ENCODE measurements at places on chromosomes 4 and X.

DNA sequence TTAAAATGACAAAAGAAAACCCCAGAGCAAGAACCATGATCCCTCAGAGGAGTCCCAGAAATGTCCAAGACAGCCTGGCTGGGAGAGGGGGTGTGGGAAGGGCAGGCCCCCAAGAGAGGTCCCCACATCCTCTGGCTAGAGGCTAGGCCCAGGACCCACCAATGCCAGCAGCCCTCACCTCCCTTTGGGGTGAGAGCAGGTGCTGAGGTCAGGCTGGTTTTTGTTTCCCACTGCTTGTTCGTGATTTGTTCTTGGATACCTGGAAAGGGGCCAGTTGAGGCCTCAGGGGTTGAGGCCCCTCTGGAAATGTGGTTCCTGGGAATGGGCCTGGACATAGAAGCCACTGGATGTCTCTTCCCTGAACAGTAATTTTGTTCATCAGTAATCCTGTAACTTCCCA is 2.3 kb upstream of the GRSF1 start:
- DNase-seq = no peak

- no peak for DNase-seq
Measured at GRCh38 chr4:25367004-25367621, 9.9 kb upstream of the ANAPC4 start.

DNA sequence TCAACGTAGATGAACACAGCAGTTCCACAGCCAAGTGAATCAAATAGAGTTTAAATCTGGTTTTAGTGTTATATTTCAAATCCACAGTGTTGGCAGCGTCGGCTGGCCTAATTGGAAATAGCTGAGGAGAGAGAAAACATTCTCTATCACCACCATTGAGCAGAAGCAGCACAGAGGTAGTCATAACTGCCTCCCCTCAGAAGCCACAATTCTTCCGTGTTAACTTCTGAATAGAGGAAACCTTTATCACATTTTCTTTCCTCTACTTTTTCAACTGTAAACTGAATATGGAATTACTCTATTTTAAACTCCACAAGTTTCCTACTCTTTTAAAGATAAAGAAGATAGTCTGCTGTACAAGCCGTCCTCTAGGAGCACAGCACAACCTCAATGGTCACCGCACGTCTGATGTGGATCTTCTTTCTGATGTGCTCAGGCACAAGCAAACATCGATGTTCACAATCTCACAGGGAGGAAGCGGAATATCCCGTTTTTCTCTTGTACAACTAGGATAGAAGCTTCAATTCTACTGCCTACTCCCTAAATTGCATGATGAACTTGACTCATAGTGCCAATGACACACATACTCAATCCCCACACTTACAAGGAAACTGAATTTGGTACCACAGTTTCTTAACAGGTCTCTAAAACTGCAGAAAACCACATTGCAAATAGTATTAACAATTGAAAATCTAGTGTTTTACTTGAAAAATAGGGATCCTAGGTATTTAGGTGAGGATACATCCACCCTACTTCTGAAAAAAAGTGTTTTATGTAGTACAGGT is 217.8 kb upstream of the ETNPPL start:
- DNase-seq = no peak

DNA sequence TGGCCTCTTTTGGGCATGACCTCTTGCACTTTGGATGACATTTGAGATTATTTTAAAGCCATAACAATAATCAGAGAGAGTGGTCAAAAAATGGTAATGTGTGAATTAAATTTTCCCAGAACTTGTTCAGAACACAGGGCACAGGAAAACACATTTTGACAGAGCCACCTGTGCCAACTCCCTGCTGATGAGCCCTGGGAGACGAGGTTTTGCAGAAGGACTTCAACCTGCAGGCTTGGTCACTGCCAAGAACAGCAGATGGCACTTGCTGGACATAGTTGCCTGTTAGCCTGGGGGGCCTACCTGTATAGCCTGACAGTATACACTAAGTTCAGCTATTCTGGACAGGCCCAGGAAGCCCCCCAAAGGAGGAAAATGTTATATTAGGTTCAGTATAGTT is 277.8 kb upstream of the EMCN start:
- no peak for DNase-seq

DNA sequence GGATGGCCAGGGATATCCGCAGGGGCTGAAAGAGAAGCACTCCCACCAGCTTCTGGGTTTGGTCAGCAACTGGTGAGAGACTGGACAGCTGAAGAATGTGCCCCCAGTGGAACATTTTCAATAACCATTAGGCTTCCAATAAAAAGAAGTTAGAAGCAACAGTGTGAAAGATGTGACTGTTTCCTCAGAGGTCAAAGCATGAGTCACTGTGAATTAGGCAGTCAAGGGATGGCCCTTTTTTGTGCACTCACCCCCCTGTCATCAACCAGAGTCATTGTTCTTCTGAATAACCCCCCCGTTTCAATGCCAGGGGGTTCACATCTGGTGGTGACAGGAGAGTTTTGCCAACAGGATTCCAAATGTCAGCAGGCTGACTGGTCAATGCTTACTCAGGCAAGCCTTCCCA is 74.6 kb upstream of the SH3RF1 start:
- DNase-seq = no peak

- DNase-seq = no peak
Measured at GRCh38 chr4:150582146-150582872, at the start of gene MAB21L2. MAB21L2 (plus strand) TSS chr4:150582151; CDS start chr4:150583030, 879 bp downstream.

DNA sequence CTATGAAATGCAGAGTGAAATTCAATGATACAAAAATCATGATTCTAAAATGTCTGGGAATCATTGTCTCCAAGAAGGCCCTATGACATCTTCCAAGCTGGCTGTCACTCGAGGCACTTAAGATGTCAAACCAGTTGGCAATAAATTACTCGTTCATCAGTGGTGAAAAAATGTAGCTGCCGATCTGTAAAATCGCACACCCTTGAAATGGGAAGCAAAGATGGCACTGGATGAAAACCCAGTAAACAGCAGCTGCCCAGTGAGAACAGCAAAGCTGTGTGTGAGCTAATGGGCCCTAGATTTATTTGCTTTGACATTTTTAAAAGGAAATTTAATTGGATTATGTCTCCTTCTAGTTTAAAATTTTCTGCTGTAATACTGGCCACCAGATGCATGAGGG is 181.9 kb upstream of the NDP start:
- no peak for DNase-seq

DNA sequence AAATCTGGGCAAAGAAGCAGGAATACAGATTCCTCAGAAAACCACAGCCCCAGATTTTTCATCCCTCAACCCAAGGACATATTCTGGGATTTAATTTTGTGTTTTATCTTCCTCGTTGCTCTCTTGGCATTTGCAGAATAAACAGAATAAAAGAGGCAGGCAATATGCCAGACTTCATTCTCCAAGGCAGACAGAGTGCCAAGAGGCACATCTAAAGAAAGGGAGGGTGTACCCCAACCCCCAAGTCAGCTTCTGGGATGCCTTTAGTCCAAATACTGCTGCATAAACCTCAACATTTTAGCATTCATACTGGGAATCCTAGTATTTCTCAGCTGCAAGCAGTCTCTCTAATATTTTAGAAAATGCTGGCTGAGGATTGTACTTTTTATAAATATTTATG is 629.2 kb downstream of the KLHL13 start:
- no peak for DNase-seq

All from CD4-positive, alpha-beta T cell treated with Interferon alpha-2 for 1 hour (primary cell).